ENCODE measurements at places on chromosomes 16 and 17.

DNA sequence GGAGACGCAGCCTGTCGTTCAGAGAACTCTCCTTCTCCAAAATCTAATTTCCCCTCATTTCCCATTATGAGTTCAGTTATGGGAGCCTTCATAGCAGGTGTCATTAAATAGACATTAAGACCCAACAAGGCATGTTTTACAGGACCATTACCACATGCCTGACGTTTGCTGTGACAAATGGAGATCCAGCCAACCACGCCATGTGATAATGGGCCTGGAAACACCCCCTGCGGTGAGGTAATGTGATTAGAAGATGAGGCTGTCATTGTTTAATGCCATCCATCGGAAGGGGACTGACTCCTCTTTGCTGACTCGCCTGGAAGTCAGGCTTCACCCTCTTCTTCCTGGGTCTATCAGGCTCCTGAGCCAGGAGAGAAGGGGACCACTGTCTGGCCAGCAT, 76.9 kb downstream of the WSCD1 start:
- no peak for DNase-seq

DNA sequence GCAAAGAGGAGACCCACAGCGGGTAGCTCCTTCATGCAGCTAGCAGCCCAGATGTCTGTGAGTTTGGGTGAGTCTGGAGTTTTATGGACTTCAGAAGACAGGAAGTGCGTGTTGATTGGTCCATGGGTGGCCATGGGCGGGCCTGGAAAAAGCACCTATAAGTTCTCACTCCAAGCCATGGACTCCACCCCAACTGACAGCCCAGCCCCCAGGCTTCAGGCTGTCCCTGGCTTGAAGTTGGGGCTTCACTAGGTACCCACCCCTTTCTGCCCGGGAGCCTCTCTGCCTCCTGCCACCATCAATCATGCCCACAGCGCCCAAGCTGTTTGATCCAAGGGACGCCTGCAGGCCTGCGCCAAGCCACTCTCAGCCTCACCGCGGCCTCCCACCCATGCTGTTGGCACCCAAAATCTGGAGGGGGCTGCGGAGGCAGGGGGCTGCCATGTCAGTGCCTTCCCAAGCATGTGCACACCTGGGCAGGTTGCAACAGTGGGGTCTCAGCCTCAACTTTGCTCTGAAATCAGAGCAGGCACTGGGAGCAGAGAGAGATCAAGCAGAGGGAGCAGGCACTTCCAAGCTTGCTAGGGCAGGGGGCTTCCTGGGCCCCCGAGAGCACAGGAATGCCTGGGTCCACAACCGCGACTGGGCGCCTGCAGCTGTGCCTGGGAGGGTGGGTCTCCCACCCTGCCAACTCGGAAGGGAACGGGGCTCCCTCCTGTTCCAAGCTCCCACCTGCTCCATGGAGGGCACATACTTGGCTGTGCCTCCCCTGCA, 1503.7 kb downstream of the CDH11 start:
- no peak for DNase-seq

- no peak for DNase-seq
Observed at GRCh38 chr17:75240394-75241142, 20.8 kb downstream of the GGA3 start.

DNA sequence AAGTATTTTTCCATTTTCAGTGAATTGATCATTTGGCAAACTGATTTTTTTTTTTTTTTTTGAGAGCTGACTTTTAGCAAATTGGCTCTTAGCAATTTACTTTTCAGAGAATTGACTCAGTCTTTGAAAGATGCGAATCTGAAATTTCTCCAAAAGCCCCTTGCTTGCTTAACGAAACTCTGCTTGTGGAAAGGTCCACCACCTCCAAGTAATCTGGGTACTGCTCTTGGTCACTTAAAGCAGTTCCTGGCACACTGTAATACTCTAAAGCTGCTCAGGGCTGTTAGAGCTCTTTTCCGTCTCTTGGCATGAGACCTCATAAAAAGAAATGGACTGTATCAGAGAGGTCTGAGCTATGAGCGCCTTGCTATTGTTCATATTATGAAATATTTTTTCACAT, 2.9 kb downstream of the GSDMB start:
- DNase-seq, result no peak

DNA sequence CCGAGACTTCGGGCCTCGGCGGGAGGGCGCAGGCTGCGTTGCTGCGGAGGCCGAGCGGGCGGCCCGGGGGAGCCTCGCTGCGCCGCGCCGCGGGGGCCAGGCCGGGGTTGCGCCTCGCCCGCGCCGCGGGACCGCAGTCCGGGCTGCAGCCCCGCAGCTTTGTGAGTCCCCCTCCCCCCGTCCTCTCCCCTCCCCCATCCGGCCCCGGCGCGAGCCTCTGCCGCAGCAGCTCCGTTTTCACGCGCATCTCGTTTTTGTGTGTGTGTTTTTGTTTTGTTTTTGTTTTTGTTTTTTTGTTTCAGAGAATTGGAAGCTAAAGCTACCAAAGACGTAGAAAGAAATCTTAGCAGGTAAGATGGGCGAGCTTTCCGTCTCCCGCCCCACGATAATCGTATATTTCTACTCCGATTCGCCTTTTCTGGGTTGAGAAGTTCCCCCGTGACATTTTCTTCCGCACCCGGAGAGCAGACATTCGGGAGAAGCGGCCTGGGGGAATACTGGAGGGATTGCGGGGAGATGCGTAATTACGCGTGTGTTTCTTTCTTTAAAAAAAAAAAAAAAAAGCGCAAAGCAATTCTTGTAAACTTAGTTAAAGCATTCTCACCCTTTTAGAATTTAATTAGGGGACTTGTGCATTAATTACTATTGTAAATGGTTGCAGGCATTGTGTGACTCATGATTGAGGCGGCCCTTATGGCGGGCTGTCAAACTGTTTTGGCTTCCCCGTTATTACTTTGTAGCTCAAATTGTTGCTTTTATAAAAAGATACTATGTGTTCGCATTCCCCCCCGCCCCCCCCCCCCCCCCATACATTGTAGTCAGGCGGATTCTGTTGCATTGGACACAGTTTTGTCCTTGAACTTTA, 732 bp downstream of the TNRC6A start:
- no peak for DNase-seq

DNA sequence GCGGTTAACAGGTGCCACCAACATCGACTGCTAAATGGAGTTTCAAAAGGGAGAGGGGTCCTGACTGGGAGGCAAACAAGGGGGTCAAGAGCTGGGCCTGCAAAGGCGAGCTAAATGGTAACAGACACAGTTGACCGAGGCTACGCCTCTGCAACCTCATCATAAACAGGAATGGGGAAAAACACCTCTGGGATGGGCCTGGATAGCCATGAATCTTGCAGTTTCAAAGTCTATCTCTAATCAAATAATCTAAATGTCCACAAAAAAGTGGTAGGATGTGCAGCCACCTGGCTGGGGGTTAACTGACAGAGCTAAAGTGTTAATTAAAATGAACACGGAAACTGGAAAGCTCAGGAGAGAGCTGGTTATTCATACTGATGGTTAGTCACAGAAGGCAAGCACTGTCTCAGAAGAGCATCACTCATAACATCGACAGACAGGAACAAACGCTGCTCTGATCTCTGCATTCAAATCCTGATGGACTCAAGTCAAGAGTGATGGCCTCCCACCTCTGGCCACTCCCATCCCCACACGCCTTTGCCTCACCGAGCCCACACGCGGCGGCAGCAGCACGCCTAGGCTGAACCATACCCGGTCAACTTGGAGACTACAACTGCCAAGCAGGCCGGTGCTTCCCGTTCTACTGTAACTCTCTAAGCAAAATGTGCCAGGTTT, 56.3 kb downstream of the CREBBP start:
- DNase-seq, result no peak

- no peak for DNase-seq
Observed at GRCh38 chr17:75367312-75367711, 38.2 kb downstream of the GRB2 start.

GRCh38 chr16:22948603-22949368, 134.8 kb downstream of the HS3ST2 start:
- no peak for DNase-seq

DNA sequence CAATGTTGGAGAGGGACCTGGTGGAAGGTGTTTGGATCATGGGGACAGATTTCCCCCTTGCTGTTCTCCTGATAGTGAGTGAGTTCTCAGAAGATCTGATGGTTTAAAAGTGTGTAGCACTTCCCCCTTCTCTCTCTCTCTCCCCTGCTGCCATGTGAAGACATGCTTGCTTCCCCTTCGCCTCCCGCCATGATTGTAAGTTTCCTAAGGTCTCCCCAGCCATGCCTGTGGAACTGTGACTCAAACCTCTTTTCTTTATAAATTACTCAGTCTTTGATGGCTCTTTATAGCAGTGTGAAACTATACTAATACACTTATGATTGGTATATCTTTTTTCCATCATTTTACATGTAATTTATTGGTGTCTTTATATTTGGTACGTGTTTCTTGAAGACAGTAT, 13.4 kb downstream of the ADGRG5 start:
- no peak for DNase-seq

DNA sequence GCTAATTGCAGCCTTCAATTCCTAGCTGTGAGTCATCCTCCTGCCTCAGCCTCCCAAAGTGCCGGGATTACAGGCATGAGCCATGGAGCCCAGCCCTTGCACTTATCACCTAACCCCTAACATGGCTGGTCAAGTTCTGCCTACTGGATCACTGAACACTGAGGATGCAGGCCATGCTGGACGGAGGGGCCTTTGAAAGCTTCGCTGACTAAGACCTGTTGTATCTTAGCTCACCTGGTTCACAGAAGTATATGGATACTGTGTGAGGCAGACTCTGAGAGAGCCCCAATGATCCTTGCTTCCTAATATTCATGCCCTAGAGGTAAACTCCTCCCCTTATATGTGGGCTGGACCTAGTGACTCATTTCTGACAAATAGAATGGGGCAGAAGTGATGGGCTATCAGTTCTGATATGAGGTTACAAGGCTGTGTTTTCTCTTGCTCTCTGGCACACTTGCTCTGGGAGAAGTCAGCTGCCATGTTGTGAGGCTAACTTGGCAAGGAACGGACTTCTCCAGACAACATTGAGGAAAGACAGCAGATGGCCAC, 11.7 kb upstream of the TMIGD1 start:
- no peak for DNase-seq

GRCh38 chr17:10125531-10126275, 72.7 kb downstream of the GAS7 start:
- no peak for DNase-seq

DNA sequence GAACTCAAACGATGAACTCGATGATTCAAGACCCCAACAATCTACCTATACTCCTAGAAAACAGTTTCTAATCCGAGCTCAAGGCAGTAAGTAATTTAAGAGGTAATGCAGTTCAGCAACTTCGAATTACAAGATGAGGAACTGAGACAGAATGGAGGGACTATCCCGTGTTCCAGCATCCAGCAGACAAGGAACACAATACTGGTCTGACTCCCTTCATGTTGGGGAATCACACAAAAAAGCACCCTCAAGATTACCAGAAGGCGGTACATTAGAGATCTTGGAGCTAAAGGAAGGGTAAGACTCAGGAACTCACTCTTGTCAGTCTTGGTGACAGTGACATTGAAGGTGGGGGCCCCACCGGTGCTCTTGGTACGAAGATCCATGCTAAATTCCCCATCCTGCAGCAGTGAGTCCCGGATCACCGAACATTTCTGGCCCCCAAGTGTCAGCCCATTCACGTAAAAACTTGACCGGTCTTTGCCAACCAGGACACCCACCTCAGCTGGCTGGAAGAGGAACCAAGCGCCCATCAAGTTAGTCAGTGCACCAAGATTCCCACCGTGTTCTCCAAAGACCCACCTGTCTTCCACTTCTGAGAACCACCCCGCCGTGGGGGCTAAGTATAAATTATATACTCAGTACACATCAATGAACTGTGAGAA, 1.9 kb downstream of the PFN1 start:
- no peak for DNase-seq

Data from coronary artery (tissue), 2 donors.